AG10803 (cell line): ENCODE measurements at places on chromosomes 13 and 19.

GRCh38 chr13:49132479-49133002 lies 87.6 kb upstream of the MLNR start:
- no peak for DNase-seq

DNA sequence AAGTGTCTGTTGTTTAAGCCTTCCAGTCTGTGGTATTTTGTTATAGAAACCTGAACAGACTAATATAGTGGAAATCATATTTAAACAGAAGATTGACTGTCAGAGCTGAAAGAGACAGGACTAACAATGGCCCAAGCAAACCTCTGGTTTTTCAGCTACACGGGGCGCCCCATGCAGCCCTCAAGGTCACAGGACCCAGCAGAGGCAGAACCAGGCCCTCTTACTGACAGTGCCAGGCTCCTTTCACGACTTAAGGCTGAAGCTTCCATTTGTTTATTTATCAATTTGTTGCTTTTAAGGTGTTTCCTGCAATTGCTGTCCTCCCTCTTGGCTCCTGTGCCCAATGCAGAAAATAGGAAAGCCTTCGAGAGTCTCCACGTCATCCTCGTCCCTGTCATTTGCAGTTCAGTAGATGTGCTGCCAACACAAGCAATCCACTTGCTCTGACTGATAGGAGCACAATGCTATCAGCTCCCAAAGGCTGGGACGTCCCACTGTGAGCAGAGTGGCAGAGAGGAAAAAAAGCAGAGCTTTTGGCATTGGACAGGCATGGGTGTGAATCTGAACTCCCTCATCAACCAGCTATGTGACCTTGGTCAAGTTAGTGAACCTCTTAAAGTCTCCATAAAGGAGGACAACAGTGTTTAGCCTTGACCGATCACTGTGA lies 10.5 kb upstream of the SLC7A1 start:
- DNase-seq = no peak

- no peak for DNase-seq
These were observed 441.0 kb downstream of the COG6 start for GRCh38 chr13:40096357-40096901.

DNA sequence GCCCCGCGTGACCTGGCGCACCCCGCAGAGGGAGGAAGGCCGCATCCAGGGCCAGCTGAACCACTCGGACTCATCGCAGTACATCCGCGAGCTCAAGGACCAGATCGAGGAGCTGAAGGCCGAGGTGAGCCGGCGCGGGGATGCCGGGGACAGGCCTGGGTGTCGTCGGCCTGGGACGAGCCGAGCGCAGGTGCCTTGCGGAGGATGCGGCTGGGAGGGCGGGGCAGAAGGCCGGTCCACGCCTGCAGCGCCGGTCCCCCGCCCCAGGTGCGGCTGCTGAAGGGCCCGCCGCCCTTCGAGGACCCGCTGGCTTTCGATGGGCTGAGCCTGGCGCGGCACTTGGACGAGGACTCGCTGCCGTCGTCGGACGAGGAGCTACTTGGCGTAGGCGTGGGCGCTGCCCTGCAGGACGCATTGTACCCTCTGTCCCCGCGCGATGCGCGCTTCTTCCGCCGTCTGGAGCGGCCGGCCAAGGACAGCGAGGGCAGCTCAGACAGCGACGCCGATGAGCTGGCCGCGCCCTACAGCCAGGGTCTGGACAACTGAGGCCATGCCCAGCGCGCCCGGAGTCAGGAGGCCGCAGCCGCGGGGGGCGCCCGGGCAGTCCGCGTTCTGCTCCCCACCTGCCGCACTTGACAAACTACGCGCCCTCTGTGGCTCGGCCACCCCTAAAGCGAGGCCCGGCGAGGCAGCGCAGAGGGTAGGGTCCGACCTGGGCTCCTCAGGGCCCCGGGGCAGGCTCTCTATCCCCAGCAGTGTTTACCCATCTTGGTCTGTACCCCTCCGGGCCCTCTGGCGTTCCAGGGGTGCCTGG lies 10.8 kb downstream of the PRR36 start:
- DNase-seq = no peak

GRCh38 chr19:55005684-55006488 lies 32.2 kb downstream of the GP6 start:
- no peak for DNase-seq

DNA sequence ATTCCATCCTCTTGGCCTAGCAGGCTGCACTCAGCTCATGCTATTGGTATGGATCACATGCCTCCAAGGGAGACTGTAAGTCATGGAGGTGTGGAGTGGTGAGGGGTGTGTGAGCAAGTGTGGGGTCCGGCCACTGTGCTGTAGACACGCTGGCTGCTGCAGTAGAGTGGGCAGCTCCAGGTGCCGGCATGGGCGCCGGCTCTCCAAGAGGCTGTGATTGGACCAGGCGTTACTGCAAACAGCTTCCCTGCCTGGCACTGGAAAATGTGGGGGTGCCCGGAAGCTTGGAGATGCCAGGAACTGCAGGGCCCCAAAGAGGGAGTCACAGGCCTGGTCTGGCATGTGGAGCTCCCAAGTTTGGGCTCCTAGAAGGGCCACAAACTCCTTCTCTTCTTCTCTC lies 245.7 kb downstream of the GPC6 start:
- no peak for DNase-seq
